Psoas muscle (tissue), 8 donors: ENCODE measurements at places on chromosomes 7 and 10.
A peak's percentile ranks its signal among the peaks of the same experiment; 100 is the strongest.

- H3K4me3 ChIP-seq: peak overlapping the region; percentile 42
- H3K27me3 ChIP-seq: peaks cover 9% of the 10 kb centered on the region
- peaks cover 4% of the 10 kb centered on the region for H3K4me1 ChIP-seq
- no peaks in the 10 kb centered on the region for H3K36me3 ChIP-seq
Measured at GRCh38 chr7:65269150-65269856, 104.4 kb upstream of the ZNF92 start.

- H3K4me3 ChIP-seq: no peak overlapping the region
- no peak overlapping the region for H3K27ac ChIP-seq
- no peak for DNase-seq
- H3K36me3 ChIP-seq: no peaks in the 10 kb centered on the region
Measured at GRCh38 chr10:79910344-79910743, 38.6 kb downstream of the SFTPD start.

DNA sequence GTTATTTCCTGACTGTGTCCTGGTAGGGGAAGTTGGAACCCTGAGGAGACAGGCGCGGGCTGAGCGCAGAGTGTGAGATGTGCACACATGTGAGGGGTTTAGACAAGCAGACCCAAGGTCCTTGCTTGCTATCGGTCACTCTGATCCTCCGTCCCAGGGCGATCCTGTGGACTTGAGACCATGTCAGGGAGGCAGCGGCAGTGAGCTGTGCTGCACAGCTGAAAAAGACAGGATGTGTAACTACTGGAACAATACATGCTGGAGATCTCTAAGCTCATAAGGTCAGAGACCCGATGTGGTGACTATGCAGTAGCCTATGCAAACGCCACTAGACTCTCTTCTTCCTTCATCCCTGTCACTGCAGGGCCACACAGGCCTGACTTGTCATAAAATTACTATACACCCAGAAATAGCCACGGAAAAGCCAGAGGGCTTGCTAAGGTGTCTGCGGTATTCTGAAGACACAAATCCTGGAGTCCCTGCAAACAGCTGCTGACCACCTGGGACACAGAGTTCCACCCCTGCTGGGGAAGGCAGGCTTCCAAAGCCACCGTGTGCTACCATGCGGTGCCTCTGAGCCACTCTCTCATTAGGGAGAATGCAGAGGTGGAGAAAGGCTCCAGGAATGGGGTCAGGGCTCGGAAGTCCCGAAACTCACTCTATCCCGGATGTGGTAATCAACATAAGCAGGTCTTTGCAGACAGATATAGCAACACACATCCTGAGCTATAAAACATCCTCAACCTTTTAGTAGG lies 91.1 kb upstream of the DDC start:
- H3K27me3 ChIP-seq: no peaks in the 10 kb centered on the region
- DNase-seq: peak; percentile 79
- H3K4me1 ChIP-seq: peaks cover 80% of the 10 kb centered on the region
- peak overlapping the region; percentile 96 for H3K27ac ChIP-seq
- H3K4me3 ChIP-seq: peak overlapping the region; percentile 4

GRCh38 chr10:125217990-125218675 lies 57.8 kb upstream of the CTBP2 start:
- no peak for DNase-seq
- no peaks in the 10 kb centered on the region for H3K36me3 ChIP-seq
- no peak overlapping the region for H3K4me3 ChIP-seq
- H3K27ac ChIP-seq: no peak overlapping the region
- no peaks in the 10 kb centered on the region for H3K4me1 ChIP-seq

- no peak overlapping the region for H3K4me3 ChIP-seq
- H3K27ac ChIP-seq: no peak overlapping the region
- no peaks in the 10 kb centered on the region for H3K4me1 ChIP-seq
- H3K27me3 ChIP-seq: no peaks in the 10 kb centered on the region
- H3K36me3 ChIP-seq: no peaks in the 10 kb centered on the region
Measured at GRCh38 chr7:8592167-8592566, 158.8 kb downstream of the NXPH1 start.

DNA sequence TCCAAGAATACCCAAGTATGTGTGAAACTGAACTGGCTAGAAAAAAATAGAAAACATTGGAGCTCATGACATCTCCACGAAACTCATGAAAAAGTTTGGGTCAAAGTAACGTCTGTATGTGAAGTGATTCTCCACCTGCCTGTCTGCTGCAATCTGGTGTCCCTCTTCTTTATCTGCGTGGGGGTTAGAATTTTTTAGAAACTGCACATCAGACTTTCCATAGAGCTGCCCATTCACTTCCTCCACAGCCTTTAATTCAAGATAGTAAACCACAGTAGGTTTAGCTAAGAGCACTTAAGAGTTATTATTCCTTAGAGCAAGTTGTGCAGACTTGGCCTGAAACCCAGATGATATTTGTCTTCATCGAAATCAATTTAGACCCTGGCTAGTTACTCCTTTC lies 55.3 kb downstream of the SCIN start:
- DNase-seq: no peak
- H3K27ac ChIP-seq: no peak overlapping the region

DNA sequence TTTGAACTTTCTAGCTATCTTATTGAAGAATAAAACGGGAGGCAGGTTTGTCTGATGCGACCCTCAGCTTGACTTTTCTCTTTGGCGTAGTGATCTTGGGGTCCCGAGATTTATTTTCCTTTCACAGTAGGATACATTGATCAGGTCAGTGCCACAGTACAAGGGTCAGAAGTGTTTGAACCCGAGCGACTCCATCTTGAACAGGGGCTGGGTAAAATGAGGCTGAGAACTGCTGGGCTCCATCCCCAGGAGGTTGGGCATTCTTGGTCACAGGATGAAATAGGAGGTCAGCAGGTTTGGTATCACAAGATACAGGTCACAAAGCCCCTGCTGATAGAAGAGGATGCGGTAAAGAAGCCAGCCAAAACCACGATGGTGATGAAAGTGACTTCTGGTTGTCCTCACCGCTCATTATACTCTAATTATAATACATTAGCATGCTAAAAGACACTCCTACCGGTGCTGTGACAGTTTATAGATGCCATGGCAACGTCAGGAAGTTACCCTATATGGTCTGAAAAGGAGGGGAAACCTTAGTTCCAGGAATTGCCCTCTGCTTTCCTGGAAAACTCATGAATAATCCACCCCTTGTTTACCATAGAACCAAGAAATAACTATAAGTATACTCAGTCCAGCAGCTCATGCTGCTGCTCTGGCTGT lies 3.0 kb upstream of the TECPR1 start:
- no peak for DNase-seq
- H3K36me3 ChIP-seq: no peaks in the 10 kb centered on the region
- H3K4me1 ChIP-seq: peaks cover 14% of the 10 kb centered on the region

GRCh38 chr10:84288151-84288550 lies 40.2 kb upstream of the CCSER2 start:
- H3K27me3 ChIP-seq: no peaks in the 10 kb centered on the region
- no peak overlapping the region for H3K27ac ChIP-seq
- H3K36me3 ChIP-seq: no peaks in the 10 kb centered on the region
- DNase-seq: no peak
- H3K4me1 ChIP-seq: no peaks in the 10 kb centered on the region

GRCh38 chr10:133087045-133087678 lies 562 bp upstream of the ADGRA1 start:
- H3K4me1 ChIP-seq: no peaks in the 10 kb centered on the region
- no peaks in the 10 kb centered on the region for H3K36me3 ChIP-seq
- peaks cover 35% of the 10 kb centered on the region for H3K27me3 ChIP-seq
- peak overlapping the region; percentile 51 for H3K4me3 ChIP-seq

GRCh38 chr7:73907554-73908122 lies 46.7 kb downstream of the TMEM270 start:
- no peak overlapping the region for H3K27ac ChIP-seq
- H3K36me3 ChIP-seq: no peaks in the 10 kb centered on the region
- no peak overlapping the region for H3K4me3 ChIP-seq
- no peaks in the 10 kb centered on the region for H3K27me3 ChIP-seq
- no peak for DNase-seq
- H3K4me1 ChIP-seq: no peaks in the 10 kb centered on the region
